Hematopoietic multipotent progenitor cell (in vitro differentiated cells): ENCODE measurements at places on chromosomes 1 and 21. TPM values are rescaled to one million over a fixed set of nuclear protein-coding genes. Genes with fewer than 3 reads are reported as not detected.
A peak's percentile ranks its signal among the peaks of the same experiment; 100 is the strongest.

GRCh38 chr21:44984792-44985440 is 45.1 kb downstream of the SLX9 start:
- no peak for DNase-seq

DNA sequence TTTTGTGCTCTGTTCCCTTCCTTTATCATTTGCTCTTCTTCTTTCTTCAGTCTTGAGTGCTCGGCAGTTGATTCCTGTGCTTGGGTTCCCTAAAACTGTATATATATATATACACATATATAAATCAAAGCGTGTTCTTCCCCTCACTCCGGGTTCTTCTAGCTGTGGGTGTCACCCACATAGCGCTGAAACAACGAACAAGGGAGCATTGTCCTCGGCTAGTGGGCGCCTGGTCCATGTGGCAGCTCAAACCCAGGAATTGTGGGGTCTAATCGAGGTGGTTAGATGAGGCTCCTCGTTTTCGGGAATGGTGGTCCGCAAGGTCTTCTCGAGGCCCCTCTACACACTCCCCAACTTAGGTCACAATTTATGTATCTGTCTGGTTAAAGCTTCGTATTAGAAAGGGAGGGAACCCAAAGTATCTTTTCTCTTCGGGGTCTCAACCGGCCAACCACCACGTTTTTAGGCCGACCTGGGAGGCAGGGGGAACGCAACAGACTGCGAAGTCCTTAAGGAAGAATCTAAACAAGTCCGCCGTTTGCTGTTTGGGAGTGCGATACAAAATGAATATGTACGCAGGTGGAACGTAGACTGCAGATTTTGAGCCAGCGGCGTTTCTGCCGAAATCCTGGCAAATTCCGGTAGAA is 504 bp upstream of the SDHC start:
- DNase-seq = no peak

Gene KLF17
- total RNA-seq = under 0.01 TPM

DNA sequence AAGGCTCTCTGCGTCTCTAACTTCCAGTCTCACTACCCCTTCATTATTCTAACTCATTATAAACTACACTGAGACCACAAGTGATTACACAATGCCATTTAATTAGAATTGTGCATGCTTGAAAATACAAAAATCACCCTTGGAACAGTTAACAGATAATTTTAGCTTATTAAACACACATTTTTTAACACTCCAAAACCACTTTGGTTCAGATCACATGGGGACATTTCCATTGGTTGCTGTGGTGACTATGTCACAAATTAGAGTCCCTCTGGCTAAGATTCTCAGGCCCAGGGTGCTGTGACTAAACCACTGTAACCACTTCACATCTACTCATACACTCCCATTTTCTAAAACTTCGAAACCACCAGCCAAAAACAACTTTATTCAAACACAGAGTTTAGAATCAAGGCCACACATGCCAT is 43.0 kb downstream of the JAK1 start:
- no peak for DNase-seq

- no peak for DNase-seq
Observed at GRCh38 chr1:239361403-239361802, 25.0 kb upstream of the CHRM3 start.

GRCh38 chr1:238916828-238917227 is 469.5 kb upstream of the CHRM3 start:
- DNase-seq = no peak

- DNase-seq = no peak
Observed at GRCh38 chr1:119682141-119682540, 29.6 kb upstream of the PHGDH start.

Gene SNX7
- total RNA-seq = 0.54 TPM

- DNase-seq = no peak
Observed at GRCh38 chr21:38716942-38717341, 88.8 kb upstream of the ETS2 start.

DNA sequence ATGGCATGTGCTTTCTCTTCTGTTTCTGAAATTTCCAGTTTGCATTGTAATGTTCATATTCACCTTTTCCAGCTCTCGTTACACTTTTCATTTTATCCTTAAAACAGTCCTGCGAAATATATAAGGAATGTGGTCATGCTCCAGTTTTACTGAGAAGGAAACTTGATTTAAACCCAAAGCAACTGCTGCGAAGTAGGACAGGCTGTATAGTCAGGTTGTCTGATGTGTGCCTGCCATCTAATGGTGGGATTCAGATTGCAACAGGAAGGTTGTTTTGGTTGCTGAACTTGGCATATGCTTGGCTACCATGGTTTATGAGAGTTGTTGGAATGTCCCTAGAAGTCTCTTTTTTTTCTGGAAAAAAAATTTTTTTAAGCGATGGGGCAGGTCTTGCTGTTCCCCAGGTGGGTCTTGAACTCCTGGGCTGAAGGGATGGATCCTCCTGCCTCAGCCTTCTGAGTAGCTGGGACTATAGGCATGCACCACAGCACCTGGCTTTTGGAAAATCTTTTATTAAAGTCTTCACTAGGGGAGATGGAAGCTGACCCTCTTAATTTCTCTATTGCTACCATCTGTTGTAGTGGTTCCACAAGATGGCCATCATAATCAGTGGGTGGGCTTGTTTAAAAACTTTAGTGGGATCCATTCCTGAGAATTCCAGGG is 86.9 kb downstream of the UCK2 start:
- peak; percentile 36 for DNase-seq

GRCh38 chr1:159960721-159961381 is 6.8 kb upstream of the SLAMF9 start:
- DNase-seq = no peak

GRCh38 chr1:157968508-157968907 is 24.9 kb upstream of the KIRREL1 start:
- no peak for DNase-seq

Gene SHE
- total RNA-seq = 0.27 TPM

GRCh38 chr1:221085701-221086375 is 206.6 kb downstream of the HLX start:
- no peak for DNase-seq

DNA sequence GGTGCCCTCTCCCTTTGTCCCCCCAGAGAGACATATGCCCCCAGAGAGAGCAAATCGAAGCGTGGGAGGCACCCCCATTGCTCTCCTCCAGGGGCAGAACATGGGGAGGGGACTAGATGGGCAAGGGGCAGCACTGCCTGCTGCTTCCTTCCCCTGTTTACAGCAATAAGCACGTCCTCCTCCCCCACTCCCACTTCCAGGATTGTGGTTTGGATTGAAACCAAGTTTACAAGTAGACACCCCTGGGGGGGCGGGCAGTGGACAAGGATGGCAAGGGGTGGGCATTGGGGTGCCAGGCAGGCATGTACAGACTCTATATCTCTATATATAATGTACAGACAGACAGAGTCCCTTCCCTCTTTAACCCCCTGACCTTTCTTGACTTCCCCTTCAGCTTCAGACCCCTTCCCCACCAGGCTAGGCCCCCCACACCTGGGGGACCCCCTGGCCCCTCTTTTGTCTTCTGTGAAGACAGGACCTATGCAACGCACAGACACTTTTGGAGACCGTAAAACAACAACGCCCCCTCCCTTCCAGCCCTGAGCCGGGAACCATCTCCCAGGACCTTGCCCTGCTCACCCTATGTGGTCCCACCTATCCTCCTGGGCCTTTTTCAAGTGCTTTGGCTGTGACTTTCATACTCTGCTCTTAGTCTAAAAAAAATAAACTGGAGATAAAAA is 8.4 kb downstream of the EFNA3 start:
- DNase-seq = no peak

DNA sequence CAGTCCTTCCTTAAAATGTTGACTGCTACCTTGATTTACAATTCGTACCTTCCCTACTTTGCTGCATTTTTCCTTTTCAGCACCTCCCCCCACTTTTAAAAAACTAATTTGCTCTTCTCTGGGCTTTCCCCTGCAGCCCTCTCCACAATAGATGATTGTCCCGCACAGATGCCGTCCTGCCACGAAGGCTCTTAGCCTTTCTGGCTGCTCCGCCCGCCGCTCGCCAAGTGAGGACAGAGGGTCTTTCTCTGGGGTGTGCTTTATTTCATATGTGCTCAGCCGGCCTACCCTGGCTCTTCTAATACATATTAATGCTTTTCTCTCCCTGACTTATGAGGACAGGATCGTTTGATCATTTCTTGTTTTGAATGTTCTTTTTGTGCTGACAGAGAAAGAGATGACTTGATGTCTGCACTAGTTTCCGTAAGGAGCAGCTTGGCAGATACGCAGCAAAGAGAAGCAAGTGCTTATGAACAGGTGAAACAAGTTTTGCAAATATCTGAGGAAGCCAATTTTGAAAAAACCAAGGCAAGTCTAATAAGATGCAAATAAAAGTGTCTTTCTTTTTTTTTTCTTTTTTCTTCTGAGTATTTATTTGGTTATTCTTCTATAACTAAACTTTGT is 60.6 kb downstream of the SDCCAG8 start:
- no peak for DNase-seq

GRCh38 chr1:222247081-222247480 is 300.8 kb downstream of the HHIPL2 start:
- DNase-seq = no peak

DNA sequence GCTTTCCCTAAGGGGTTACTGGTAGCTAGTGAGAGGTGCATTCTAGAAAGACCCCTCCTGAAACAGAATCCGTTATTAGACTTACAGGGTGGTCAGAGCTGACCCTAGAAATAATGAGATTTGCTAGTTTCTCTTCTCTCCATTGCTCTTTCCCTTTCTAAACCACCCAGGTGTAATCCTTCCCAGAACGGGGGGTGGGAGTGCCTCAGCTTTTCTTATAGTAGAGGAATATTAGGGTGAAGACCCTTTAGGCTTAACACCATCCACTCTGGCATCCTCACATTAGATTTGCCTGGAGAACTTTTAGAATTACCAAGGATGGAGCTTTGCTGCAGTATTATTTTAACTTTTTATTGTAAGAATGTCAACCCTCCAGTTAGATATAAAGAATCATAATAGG is 49.4 kb downstream of the CAPN9 start:
- no peak for DNase-seq

GRCh38 chr1:14149431-14149830 is 449.1 kb upstream of the KAZN start:
- no peak for DNase-seq

GRCh38 chr1:54850737-54851136 is 36.3 kb downstream of the DHCR24 start:
- no peak for DNase-seq

GRCh38 chr1:66253330-66253921 is 280.5 kb upstream of the SGIP1 start:
- DNase-seq = no peak

GRCh38 chr1:212149566-212149965 is 114.0 kb downstream of the DTL start:
- DNase-seq = no peak

- no peak for DNase-seq
Observed at GRCh38 chr1:41482001-41482765, 2.3 kb downstream of the EDN2 start.
